ENCODE measurements at places on chromosomes 5 and 9.

DNA sequence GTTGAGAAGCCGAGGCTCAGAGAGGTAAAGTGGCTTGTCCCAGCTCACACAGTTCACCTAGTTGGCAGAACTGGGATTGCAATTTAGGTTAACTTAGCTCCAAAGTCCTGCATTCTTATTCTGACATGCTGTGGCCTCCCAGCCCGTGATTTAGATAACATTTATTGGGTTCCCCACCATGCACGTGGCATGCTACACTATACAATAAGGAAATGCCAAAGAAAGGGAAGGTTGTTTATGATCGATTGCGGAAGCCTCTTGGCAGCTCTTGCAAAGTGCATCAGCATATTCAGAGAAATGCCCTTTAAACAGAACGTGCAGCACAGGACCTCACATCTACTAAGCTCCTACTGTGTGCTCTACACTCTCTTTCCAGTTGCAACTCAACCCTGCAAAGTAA lies 3.2 kb downstream of the NEURL1B start:
- no peak for DNase-seq

- no peak for DNase-seq
These were observed 27.8 kb downstream of the UBE2D2 start for GRCh38 chr5:139588962-139589361.

- DNase-seq = no peak
These were observed 96.5 kb upstream of the CAST start for GRCh38 chr5:96565582-96566265.

DNA sequence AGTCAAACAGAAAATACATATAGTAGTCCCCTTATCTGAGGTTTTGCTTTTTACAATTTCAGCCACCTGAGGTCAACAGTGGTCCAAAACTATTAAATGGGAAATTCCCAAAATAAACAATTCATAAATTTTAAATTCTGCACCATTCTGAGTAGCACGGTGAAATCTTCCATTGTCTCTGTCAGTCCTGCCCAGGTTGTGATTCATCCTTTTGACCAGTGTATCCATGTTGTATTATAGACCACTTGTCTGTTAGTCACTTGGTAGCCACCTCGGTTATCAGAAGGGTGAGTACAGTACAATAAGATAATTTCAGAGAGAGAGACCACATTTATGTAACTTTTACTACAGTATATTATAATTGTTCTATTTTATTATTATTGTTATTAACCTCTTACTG lies 2.8 kb downstream of the CCDC152 start:
- no peak for DNase-seq

DNA sequence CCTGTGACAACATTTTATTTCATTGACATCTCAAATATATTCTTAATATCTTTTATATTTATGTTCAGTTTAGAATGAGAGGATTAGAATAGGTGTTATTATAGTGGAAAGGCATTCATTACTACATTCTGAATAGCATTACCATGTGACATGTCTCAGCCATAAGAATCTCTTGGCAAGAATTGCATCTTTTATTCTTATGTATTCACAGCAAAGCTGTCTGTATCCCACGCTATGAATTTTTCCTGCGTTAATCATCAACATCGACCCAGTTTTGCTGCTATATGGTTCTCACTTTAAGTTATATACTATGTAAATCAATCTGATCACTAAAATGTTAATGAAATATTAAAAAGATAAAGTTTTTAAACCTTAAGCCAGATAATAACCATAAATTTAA lies 248.6 kb downstream of the TMEM232 start:
- DNase-seq = no peak

DNA sequence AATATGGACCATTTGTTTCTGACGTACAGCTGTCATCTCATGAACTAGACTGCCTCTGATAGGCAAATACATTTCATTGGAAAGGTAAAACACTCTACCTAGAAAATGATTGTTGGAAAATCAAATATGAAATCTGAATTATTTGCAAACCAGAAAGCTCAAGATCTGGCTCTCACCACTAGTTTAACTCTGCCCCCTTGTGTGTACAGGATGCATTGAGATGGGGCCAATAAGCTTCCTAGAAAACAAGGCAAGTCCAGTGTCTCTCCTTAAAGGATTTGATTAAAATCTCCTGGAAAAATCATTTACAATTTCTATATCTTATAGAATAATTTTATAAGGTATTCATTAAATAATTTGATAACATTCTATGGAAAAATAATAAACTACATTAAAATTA lies 311.9 kb upstream of the ANKH start:
- no peak for DNase-seq

GRCh38 chr5:132227235-132227484 lies 493 bp downstream of the P4HA2 start:
- DNase-seq = no peak

DNA sequence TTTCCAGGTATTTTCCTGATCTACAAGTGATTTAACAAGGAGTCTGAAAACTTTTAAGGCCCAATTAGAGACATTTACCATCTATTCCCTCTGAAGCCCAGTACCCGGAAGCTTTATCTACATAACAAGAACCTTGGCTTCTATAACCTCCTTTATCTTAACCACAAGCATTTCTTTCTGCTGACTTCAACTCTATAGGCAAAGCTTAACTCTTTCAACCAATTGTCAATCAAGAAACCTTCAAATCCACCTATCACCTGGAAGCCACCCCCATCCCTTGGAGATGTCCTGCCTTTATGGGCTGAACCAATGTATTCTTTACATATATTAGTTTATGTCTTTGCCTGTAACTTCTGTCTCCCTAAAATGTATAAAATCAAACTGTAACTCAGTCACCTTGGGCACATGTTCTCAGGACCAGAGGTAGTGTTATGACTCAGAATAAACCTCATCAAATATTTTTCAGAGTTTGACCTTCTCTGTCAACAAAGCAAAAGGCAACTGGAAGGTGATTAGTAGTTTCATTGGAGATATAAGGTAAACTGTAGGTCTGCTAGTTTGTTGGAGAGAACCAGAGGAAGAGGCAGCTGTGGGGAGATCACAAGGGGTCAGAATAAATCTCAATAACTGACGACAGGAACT lies 13.0 kb upstream of the RIMOC1 start:
- DNase-seq = no peak

DNA sequence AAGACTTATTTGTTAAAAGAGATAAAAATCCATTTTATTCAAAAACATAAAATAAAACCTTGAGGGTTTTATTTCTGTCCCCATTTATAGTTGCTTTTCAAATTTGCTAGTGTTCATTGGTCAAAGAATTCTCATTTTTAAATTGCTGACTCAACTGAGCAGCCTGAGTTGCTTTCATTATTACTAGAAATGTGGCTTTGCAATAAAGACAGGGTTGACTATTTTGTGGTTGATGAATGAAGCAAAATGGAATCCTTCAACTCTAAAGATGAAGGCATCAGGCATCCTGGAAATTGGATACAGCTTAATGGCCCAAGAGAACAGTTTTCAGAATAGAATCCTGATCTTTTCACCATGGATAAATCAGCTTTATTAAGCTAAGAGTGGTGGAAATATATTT lies 23.9 kb upstream of the PPP3R2 start:
- no peak for DNase-seq

DNA sequence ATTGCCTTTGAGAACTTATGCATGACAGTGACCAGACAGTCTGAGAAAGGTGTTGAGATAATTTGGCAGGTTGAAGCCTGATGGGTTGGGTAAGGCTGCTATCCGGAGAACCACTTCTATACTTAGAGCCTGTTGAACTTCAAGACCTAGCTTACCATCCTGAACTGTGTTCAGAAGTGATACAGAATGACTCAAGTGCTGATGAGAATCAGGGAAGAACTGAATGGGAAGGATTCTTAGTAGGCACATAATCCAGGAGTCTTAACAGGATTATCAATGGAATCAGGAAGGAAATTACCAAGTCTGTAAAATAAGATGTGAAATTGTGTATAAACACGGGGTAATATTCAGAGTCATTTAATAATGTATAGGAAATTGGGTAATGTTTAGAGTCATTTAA lies 9.0 kb upstream of the PAPPA start:
- DNase-seq = no peak

DNA sequence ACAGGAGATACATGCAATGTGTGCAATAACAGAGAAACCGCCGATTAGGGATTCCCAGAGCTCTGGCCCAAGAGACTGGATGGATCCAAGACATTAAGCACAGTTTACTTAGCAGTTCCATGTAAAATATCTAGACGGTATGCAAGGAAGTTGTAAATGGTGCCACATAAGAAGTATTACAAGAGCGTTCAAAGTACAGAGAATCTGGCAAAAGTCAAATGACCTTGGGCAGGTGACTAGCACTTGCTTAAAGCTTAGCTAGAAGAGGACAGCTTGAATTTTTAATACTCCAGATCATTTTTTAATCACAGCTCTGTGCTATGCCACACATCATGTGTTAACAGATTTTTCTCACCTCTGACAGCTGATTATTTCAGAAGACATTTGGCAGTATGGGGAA lies 72.3 kb upstream of the TNPO1 start:
- DNase-seq = no peak

- DNase-seq = no peak
These were observed 28.9 kb downstream of the YIPF5 start for GRCh38 chr5:144141585-144141984.

DNA sequence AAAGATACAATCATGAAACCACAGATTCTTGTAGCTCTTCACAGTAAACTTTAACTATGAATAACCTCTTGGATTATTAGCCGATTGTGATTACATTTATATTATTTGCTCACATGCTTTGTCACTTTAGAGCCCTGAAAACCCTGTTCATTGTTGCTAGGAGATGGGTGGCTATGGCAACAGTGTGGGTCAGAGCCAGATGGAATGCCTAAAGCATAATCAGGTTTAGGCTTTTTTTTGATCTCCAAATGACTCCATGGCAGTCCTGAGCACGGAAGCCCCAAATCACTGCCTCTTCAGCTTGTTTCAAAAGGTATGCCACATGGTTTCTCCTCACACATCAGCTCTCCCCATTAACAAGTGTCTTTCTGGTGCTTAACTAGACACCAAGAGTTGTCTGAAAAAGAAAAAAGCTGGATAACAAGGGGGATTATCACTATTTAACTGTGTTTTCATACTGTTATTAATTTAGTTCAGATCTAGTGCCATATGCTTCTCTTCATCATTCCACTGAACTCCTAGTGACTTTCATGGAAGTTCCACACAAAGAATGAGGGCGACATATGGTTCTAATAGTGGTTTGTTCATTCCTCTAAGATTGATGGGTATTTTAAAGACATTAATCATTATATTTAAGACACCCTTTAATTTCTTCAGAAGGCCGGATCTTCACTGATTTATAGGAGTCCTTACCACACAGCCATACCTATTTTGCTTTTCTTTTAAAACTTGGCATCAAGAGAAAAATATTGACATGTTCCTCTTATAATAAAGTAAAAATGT lies 88.8 kb upstream of the PAM start:
- no peak for DNase-seq

- no peak for DNase-seq
These were observed 40.8 kb downstream of the NAIF1 start for GRCh38 chr9:128026255-128026772.

DNA sequence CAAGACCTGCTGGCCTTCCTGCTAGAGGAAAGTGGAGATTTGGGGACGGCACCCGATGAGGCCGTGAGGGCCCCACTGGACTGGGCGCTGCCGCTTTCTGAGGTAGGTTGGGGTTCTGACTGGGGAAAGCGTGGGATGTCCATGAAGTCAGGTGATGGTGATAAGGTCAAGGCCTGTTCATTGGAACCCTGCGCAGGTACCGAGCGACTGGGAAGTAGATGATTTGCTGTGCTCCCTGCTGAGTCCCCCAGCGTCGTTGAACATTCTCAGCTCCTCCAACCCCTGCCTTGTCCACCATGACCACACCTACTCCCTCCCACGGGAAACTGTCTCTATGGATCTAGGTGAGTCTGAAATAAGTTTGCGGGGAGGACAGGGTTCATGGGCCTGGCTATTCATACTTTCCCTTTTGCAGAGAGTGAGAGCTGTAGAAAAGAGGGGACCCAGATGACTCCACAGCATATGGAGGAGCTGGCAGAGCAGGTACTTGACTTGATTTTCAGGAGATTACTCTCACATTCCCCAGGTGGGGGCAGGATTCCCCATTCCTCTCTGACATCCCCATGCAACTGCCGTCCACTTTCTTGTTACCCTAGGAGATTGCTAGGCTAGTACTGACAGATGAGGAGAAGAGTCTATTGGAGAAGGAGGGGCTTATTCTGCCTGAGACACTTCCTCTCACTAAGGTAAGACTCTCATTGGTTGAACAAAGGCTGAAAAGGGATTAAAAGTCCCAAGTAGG lies 505 bp downstream of the CREB3 start:
- DNase-seq = no peak

GRCh38 chr5:172388246-172388733 lies 66.0 kb downstream of the SH3PXD2B start:
- no peak for DNase-seq

DNA sequence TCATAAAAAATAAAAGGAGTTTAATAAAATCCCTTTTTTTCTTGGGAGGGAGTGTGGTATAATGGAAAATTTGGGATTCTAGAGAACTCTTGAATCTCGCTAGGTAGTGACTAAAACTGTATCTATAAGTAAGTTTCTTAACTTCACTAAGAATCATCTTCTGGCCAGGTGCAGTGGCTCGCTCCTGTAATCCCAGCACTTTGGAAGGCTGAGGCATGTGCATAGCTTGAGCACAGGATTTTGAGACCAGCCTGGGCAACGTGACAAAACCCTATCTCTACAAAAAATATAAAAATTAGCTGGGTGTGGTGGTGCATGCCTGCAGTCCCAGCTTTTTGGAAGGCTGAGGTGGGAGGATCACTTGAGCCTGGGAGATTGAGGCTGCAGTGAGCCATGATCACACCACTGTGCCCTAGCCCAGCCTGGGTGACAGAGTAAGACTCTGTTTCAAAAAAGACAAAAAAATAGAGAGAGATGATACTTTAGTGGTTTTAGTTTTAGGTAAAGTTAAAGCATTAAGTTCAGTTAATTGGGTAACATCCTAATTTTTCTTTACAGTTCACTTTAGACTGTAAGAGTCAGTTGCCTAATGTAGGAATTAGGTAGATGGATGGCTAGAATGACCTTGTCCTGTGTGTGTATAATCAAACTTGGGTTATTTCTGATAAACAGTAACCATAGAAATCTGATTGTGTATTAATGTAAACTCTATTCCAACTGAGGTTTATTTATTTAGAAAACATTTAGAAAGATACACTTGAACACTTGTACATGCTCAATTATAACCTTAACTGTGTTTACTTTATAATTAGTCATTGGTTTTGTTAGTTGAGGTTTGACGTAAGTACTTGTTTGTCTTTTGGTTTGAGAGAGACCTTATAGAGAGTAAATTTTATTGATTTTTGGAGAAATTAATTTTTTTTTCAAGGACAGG lies 17.8 kb downstream of the UNC13B start:
- no peak for DNase-seq

DNA sequence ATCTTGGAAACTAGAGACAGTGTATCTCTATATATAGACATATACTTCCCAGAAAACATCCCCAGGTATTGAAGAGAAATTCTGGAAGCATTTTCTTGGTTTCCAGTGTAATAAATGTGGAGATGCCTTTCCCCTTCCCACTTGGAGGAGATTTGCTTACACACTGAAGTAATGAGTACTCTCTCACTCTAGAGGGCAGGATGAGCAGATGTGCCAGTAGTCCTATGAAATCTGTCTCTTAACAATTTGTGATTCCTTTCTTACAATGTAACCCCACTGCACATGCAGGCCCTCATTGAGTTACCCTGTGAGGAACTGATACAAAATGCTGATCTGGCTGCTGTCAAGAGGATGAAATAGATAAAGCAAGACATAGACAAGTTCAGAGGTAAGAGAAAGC lies 567.2 kb downstream of the SLCO4C1 start:
- no peak for DNase-seq

GRCh38 chr5:18745042-18745987 lies 1111.1 kb downstream of the TAF11L14 start:
- no peak for DNase-seq

All from upper lobe of right lung (tissue), 1 donor.